SIG-M5 (cell line): ENCODE measurements at places on chromosomes 6 and 20.

DNA sequence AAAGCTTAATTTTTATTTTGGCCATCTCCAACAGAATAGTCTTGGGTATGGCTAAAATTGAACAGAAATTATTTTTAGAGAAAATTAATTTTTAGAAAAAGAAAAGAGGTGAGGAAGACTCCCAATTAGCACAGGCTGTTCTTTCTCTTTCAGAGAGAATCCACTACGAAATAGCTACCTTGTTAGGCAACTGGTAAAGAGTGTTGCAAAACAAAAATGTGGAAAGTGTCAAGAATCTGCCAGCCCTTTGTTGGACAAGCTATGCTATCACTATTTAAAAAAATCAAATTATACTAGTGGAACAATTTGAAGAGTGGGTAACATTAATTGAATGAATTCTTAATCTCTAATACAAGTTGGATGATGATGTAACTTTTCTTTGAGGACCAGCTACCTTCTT, 19.2 kb upstream of the ZSCAN9 start:
- DNase-seq = no peak

DNA sequence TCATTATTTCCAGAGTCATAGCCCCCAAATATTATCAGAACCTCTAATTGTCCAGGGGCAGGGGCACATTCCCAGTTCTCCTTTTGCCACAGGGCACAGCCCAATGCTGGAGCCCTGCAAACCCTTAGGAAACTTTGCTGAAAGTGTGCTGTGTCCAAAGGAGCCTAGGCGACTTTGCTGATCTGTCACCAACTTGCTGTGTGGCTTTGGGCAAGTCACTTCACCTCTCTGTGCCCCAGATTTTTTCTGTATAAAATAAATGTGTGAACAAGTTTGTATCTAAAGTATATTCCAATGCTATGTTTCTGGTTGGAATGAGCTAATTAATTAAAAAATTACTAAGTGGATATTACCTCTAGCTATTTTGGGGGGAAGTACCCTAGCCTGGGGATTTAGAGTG, 25.4 kb upstream of the BCAS1 start:
- no peak for DNase-seq

DNA sequence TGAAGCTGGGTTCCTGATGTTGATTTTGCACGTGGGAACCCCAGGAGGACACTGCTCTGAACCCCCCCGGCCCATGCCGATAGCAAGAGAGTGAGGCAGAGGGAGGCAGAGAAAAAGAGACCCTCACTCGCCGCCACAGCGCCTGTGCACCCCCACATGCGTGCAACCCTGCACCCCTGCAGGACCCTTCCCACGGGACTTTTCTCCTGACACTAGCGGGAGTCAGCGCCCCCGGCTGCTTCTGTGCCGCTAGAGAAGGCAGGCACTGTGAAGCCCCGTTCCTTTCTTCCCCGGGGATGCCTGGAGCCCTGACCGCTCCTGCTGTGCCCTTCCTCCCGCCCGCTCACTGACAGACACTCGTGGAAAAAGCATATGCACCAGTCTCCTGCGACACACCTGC, 67.4 kb downstream of the GMPR start:
- DNase-seq = no peak

DNA sequence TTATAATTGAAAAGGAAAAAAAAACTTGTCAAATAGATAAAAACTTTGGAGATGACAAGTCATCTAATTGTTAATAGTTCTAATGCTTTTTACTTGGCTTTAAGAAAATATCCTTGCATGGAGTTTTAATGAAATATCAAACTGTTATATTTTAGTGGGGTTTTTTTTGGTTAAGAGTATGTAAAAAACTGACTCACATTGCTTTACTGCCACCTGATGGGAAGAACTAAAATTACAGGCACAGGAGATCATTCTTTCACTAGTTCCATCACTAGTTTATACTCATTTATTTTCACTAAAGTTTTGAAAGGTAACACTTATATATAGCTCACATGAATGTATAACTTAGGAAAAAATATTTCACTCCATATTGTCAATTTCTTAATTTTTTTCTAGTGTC, 309.1 kb downstream of the LMBRD1 start:
- no peak for DNase-seq

DNA sequence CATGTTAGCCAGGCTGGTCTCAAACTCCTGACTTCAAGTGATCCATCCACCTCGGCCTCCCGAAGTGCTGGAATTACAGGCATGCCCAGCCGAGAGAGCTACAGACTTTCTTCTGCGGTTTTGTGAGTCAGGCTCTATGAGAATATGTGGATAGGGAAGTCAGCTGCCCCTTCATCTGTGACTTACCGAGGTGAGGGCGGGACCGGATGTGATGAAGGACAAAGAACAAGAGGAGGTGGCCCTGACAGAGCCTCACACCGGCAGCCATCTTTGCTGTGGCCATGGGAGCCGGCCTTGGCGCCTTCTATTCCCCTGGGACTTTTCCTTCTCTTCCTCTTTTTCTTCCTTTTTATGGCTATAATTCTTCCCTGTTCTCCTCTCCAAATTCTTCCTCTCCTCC, 67.0 kb downstream of the IYD start:
- no peak for DNase-seq

- DNase-seq = no peak
Observed at GRCh38 chr6:76342611-76343160, 270.2 kb upstream of the IMPG1 start.

DNA sequence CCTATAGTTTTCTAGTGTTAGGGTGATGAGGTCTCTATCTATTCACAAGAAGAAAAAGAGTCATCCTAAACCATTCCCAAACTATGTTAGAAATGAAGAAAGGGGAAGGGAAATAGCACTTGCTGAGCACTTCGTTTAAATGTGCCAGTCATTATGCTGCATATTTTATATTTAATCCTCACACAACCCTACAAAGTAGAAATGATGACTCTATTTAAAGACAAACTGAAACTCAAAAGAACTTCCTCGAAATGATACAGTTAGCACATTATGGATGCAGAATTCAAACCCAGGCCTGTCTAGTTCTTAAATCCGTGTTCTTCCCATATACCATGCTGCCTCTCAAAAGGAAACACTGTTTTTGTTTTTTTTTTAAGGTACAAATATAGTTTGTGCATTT, 174.6 kb downstream of the GMPR start:
- DNase-seq = no peak

DNA sequence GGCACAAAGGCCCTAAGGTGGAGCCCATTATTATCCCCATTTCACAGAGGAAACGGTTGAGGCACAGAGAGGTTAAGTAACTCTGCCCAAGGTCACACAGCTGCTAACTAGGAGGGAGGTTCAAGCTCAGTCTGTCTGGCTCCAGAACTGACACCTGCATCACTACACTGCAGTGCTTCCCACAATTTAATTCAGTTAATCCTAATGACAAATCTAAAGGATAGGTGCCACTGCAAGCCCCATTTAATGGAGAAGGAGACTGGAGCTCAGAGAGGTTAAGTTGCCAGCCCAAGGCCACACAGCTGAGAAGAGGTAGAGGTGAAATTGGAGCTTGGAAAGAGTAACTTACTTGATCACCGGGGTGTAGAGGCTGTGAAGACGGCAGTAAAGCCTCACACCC, 148.8 kb downstream of the PREX1 start:
- DNase-seq = no peak

- DNase-seq = no peak
Observed at GRCh38 chr6:41427642-41428335, 92.4 kb downstream of the NCR2 start.

DNA sequence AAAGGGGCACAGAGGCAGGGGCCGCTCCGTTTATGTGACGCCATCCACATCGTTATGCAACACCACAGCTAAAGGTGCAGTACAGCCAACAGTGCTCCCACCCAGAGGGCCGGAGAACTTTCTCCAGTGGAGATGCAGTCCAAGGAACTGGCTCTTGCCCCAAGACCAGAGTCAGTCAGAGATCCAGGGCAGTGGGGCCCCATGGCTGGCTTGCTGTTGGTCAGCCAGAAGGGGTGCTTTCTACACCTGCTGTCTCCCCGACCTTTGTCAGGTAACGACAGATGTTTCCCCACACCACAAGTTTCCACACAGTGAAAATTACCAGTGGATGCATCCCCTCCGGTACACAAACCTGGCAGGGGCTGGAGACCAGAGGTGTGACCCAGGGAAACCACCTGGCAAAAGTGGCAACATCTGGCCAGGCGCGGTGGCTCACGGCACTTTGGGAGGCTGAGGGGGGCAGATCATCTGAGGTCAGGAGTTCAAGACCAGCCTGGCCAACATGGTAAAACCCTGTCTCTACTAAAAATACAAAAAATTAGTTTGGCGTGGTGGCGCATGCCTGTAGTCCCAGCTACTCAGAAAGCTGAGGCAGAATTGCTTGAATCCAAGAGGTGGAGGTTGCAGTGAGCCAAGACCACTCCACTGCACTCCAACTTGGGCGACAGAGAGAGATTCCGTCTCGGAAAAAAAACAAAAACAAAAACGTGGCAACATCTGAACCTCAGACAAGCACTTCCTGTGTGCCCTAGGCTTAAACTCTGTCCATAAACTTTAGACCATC, 34.9 kb downstream of the UBE2V1 start:
- DNase-seq = no peak

DNA sequence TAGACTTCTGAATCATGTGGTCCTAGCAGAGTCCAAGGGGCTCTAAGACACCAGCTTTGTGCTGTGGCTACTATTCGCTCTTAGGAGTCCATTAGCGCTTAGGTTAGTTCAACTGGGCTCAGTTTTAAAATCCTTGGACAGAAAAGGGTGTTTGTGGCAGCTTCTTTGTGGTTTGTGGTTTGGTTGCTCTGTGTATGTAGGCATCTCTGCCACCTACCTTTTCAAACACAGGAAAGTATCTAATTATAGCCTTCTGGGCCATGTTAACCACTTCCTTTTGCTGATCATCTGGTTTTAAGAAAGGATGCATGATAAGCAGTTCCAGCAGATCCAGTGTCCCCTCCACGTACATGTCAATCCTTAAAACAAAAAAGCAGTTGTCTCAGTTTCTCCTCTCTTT, 10.8 kb downstream of the GSTA4 start:
- DNase-seq = no peak

- DNase-seq = no peak
Observed at GRCh38 chr20:51312480-51312783, 230.1 kb downstream of the NFATC2 start.

- DNase-seq = no peak
Observed at GRCh38 chr20:50563133-50563944, 53.2 kb downstream of the PTPN1 start.

GRCh38 chr20:63568170-63568981, 5.7 kb downstream of the HELZ2 start:
- DNase-seq = no peak

DNA sequence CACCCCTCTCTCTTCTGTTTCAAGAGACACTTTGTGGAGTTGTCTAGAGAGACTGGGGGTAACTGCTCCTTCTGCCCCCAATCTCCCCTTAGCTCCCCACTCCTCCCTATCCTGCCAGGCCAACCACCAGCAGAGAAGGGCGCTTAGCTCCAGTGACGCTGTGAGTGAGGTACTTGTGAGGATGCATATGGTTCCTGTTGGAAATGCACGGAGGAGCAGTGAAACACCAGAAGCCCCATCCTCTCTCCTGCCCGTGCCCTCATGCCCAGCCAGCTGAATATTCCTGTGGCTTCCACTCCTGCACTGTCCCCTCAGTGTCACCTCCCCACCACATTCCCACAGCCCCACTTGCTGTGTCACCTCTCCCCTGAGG, 11.9 kb downstream of the NT5E start:
- DNase-seq = no peak

DNA sequence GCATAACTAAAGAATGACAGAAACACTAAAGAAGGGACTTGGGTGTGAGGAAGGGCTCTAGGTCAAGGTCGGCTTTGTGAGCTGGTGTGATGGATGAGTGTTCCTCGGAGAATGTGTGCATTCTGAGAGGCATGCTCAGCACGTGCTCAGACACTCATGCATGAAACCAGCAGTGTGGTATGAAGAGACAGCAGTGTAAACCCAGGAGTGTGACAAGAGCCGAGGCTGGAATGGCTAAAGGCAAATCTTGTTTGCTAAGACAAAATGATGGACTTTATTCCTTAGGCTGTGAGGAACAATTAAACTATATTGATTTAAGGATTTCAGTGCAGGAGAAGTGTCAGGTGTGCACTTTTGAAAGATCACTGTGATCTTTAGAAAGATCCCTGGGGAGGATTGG, 107.4 kb upstream of the MAP7 start:
- DNase-seq = no peak

GRCh38 chr6:146767632-146768031, 168.9 kb downstream of the ADGB start:
- no peak for DNase-seq

- no peak for DNase-seq
Observed at GRCh38 chr20:35833241-35833640, 61.4 kb downstream of the PHF20 start.

DNA sequence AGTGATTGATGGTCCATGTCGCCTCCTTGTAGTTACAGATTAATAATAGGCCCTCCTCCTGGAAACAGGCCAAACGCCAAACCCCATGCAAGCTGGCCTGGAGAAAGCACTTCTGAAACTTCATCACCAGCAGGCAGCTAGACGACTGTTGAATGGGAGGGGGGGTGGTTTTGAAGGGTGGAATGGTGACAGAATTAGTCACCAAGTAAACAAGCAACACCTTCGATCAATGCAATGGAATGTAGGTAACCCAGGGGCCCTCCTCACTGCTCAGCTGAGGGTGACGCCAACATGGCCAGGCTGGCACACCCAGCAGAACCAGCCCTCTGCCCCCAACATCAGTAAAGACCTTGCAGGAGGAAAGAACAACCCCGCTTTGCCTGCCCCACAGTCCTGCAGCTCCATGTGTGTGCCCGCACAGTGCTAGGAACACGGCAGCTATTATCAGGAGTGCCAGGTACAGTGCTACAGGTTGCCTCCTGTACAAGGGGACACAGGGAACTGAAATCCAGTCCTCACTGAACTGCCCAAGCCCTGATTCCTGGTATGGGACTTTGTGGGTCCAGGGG, 2.7 kb downstream of the BCAS1 start:
- DNase-seq = no peak

DNA sequence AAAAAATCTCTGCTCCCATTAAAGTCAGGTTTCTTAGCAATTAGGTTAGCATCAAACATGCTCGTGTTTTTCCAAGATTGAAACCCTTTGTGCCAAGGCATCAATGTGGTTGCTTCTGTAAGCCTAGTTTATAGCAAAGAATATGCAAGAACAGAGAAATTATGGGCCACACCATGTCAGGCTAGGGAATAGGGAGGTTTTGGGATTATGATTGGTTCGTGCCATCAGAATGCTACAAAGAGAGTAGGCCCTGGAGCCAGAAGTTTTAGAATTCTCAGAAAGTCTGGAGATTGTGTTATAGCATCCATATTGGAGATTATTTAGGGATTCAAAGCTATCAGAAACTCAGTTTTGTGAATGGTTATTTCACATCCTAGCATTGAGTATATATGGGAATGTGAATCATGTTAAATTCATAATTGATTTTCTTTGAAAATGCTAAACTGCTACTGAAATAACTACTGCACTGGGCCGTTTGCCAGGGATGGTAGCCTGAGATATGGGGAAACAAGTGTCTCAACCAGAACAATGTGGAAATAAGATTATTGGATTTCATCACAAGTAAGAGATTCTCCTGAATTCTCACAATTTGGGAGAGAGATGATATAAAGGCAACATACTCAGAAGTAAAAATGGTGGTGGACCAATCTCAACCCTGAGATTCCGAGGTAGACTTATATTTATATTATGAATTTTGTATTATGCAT, 45.3 kb downstream of the ZNF292 start:
- DNase-seq = no peak
